Liver (tissue), 10 donors: ENCODE measurements at places on chromosomes 16 and 17.
A peak's percentile ranks its signal among the peaks of the same experiment; 100 is the strongest.

GRCh38 chr16:8686031-8686621, 11.7 kb downstream of the ABAT start:
- DNase-seq: no peak

GRCh38 chr17:10629706-10630105, 27.4 kb downstream of the MYH3 start:
- DNase-seq: no peak

DNA sequence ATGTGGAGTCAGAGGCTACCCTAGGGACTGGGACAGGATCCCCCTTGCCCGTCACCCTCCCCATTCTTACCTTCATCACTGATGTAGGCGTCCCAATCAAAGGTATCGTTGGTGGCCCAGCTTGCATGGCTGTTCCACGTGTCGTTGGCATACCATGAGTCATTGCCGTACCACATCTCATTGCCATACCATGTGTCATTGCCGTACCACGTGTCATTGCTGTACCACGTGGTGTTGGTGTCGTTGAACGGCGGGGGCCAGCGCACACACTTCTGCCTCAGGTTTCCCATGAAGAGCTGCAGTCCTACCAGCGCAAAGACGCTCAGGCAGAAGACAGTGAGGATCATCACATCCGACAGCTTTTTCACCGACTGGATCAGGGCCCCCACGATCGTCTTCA, 4.8 kb downstream of the SCN4A start:
- no peak for DNase-seq

DNA sequence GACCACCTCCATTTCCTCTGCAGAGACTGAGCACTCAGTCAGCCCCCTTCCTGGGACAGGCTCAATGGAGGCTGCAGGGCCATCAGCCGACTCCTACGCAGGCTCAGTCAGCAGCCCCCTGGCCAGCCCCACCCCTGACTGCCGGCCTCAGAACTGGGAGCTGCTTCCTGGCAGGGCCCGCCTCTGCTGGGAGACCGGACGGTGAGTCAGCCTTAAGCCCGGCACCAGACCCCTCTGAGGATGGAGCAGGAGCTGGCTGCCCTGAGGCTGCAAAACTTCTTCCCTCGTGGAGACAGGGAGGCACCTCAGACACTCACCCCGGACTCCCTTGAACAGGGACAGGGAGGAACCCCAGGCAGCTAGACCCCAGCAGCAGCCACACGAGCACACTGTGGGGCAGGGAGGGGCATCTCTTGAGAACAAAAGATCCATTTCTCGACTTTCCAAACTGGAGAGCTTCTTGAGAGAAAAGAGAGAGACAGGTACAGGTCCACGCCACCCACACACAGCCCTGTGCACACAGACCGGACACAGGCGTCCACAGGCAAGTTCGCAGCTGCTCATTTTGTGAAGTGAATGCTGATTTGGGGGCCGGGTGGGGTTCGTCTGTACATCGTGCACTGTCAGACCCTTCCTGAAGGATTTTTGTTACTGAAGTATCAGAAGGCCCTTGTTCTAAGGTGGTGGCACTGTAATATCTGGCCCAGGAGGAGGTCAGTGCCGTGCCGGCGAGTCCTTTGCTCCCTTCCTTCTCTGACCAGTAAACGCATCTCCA, 1.3 kb upstream of the TUBB3 start:
- no peak for DNase-seq

GRCh38 chr16:22264786-22265185, 32.4 kb upstream of the POLR3E start:
- no peak for DNase-seq

GRCh38 chr17:6096201-6097004, 26.2 kb downstream of the WSCD1 start:
- no peak for DNase-seq

GRCh38 chr17:29358416-29358815, 31.7 kb upstream of the TAOK1 start:
- DNase-seq: no peak

DNA sequence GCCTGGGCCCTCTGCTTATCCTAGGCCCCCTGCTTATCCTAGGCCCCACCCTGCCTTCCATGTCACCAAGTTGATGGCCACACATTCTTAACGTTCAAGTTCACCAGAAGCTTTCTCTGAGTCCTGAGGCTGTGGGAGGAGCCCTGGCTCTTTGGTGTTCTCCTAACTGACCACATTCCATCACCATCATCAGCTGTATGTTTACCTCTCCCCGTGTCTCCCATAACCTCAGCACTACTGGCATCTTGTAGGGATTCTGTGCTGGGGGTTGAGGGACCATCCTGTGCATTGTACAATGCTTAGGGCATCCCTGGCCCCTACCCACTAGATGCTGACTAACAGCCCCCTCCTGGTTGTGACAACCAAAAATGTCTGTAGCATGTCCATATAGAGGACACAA, 99.3 kb downstream of the NDE1 start:
- DNase-seq: no peak

DNA sequence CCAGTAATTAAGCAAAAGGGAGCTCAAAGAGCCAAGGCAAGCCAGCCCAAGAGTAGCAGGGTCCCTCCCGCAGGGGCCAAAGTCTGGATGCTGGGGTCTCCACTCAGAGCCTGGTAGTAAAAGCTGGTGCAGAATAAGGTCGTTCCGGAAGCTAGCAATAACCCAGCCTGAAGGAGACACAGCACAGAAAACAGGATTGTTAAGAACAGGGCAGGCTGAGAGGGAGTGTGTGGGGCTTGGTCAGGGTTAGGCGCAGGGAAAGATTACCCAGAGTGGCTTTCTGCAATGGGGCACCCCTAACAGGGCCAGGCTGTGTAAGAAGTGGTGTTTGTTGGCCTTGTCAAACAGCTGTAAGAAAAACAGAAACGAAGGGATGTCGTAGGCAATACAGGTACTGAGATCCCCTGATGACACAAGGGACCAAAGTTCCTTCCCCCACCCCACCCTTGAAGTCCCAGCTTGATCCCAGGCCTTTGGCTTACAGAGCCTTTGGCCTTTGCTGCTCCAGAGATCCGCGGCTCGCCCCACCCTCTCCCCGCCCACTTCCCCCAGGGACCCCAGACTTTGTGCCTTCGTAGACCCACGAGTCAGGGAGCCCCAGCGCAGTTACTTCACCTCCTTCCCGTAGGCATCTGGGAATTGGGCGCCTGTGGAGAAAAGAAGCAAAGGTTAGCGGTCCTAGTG, 712 bp downstream of the TMEM256 start:
- peak; percentile 75 for DNase-seq

DNA sequence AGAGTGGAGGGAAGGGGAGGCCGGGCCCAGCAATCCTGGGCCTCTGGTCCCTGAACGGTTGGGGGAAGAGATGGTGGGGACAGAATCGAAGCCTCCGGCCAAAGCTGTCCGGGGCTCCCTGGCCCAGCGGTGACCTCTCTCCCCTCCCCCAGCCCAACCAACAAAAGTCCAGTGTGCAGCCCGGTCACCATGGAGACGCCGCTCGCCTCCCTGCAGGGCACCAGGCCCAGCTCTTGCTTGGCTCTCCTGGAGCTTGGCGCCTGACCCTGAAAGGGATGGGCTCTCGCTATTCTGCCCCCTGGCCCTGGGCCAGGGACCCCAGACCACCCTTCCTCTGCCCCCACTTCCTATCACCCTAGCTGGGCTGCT, 1.3 kb downstream of the METRN start:
- peak; percentile 69 for DNase-seq

DNA sequence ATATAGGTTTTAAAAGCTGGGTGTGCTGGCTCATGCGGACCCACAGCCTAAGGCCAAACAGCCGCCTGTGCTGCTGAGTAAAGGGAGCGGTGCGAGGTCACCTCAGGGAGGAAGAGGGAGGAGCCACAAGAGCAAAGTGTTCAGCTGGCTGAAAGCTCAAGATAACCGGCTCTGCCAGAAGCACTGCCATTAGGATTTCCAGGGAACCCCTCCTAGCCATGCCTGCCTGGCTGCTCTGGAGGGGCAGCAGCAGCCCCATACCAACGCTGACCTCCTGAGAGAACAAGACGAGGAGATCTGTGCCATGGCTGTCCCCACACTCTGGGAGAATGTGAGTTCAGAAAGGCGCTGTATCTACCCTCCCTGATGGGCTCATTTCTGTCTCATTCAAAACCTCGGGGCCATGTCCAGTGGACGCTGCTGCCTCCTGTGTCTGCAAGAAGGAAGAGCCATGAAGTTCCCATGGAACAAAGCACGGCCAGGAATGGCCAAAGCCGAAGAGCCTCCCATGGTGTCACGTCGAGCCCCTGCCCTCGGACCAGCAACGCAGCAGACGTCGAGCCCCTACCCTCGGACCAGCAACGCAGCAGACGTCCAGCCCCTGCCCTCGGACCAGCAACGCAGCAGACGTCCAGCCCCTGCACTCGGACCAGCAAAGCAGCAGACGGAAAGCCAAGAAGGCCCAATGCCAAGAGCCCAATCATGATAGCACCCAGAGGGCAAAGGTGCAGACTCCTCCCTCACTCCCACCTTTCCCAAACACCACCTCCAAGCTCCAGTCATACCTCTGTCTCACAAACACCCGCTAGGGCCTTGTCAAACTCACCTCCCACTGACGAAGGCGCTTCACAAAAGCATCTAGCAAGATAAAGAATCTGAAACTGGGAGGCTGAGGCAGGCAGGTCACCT, 107.0 kb downstream of the ANKRD11 start:
- peak; percentile 62 for DNase-seq

- DNase-seq: no peak
Measured at GRCh38 chr17:7235693-7236665, 1.7 kb upstream of the DVL2 start.

- no peak for DNase-seq
Measured at GRCh38 chr17:2801841-2802240, 5.6 kb downstream of the RAP1GAP2 start.

DNA sequence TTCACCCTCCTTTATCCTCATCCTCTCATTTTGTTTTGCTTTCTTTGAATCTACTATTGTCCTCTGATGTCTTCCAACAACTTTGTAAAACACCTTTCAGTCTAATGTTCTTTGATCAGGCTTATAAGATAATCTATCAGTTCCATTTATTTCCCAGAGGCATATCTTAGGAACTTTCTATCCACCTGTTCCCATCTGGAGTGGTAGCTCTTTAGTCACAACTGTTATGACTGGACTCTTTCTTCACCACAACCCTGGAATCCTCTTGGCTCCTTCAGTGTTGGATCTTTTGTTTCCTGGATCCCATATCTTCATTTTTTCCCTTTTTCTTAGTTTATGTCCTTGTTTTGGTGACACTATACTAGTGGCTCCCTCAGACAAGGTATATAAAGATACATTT, 23.5 kb downstream of the RPS6KB1 start:
- DNase-seq: no peak

DNA sequence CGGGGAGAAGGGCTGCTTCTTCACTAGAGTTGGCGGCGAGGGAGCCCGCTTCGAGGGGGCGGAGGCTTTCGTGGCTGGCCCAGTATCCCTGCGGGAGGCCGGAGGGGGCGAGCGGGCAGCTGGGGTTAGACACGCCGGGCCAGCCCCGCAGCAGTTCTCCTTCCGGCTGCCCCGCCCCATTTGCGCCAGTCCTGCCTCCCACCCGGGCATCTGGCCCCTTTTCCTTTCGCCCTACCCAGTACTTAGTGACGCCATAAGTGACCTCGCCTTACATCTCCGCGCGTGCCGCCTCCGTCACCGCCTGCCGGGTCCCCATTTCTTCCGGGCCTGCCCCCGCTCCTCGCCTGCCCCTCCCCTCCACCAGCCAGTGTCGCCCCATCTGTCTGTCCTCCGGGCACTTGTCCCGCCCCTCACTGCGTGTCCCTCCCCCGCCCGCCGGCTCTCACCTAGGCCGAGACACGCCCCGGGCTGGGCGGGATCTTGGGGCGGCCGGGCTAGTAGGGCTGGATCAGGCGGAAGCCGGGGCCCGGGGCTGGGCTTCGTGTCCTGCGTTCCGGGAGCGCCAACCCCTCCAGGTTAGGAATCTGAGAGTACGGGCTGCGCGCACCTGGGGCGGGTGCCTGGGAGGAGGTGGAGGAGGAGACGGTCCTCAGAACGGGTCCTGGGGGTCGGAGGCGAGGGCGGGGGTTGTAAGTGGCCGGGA, 14.3 kb downstream of the SPATA32 start:
- peak; percentile 75 for DNase-seq

DNA sequence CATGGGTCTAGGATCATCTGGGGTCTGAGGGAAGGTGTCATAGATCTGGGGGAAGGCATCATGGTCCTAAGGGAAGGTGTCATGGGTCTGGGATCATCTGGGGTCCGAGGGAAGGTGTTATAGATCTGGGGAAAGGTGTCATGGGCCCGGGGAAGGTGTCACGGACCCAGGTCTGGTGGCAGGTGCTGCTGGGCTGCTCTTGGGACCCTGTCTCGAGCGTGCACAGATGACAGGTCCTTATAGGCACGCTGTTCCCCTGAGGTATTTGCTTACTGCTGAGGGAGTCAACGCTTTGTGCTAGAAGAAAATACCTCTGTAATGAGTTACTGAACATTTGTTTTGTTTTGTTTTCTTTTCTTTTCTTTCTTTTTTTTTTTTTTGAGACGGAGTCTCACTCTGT, 1.4 kb downstream of the RAB40C start:
- no peak for DNase-seq

GRCh38 chr16:12100124-12100647, 123.7 kb downstream of the SNX29 start:
- DNase-seq: no peak

DNA sequence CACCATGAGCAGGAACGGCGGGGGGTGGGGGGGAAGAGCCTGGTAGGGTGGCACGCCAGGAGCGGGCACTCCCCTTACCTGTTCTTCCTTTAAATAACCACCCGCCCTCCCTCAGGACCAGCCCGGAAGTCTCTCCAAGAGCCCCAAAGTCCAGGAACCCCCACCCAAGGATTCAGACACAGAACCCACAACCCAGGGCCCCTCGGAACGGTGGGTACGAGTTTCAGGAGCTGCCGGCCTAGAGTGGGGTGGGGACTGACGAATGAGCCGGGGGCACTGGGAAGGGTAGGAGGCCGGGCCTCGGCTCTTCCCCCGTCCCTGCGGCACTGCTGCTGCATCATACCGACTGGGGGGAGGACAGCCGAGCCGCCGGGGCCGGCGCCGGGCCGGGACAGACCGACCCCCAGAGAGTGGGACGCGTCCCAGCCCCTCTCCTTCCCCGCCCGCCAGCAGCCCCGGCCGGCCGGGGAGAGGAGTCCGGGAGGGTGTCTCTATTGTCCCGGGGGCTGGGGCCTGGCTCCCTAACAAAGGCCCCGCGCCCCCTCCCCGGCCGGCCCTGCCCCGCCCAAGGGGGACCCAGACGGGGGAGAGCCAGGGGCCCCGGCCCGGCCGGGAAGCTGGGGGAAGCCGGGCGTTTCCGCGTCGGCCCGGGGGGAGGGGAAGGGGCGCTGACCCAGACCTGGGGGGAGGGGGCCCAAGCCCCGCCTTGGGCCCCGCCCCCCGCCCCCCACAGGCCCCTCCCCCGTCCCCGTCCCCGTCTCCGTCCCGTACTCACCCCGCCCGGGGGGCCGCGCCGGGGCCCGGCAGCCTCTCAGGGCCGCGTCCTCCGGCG, 747 bp downstream of the ATXN7L3 start:
- DNase-seq: peak; percentile 70

- DNase-seq: no peak
Measured at GRCh38 chr16:49597796-49598195, 224.2 kb downstream of the C16orf78 start.

- no peak for DNase-seq
Measured at GRCh38 chr17:39759204-39759603, 21.5 kb downstream of the GRB7 start.

DNA sequence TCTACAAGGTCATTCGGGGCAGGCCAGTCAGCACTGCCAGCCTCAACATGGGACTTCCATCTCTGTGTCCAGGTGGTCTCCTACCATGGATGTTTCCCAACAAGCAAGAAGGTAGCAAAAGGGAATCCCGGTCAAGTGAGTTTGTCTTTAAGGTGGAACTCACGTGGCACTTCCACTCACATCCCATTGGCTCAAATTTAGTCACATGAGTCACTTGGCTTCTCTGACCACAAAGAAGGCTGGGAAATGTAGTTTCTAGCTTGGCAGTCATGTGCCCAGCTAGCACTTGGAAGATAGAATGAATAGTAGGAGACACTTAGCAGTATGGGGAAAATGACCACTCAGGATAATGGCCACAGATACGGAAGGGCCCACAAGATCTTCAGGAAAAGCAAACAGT, 106.6 kb downstream of the AIPL1 start:
- no peak for DNase-seq
